ENCODE measurements at places on chromosomes 7 and 10.

DNA sequence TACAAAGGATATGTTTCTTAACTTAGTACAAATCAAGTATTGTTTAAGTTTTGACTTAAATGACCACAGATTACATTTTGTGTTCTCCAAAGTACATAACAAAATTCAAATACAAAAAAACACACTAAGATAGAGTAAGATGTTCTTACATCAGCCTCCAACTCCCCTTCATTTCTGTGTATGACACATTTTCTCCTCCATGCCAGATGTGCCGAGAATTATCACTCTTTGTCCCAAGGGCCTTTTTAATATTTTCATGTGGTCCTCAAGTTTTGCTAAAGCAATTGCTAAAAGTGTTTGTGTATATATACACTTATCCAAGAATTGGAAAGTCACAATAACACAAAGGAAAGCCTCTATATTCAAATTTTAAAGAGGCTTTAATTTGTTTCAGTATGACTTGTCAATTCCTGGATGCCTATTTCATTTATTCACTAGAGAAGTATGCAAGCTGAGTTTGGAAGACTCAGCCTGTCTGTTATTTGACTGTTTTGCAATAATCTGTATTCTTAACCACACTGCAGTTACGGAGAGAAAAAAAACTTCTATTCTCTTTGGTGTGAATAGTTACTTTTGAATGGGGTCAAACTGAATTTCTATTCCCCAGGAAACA, 586.4 kb upstream of the SEMA3D start:
- DNase-seq, result no peak

DNA sequence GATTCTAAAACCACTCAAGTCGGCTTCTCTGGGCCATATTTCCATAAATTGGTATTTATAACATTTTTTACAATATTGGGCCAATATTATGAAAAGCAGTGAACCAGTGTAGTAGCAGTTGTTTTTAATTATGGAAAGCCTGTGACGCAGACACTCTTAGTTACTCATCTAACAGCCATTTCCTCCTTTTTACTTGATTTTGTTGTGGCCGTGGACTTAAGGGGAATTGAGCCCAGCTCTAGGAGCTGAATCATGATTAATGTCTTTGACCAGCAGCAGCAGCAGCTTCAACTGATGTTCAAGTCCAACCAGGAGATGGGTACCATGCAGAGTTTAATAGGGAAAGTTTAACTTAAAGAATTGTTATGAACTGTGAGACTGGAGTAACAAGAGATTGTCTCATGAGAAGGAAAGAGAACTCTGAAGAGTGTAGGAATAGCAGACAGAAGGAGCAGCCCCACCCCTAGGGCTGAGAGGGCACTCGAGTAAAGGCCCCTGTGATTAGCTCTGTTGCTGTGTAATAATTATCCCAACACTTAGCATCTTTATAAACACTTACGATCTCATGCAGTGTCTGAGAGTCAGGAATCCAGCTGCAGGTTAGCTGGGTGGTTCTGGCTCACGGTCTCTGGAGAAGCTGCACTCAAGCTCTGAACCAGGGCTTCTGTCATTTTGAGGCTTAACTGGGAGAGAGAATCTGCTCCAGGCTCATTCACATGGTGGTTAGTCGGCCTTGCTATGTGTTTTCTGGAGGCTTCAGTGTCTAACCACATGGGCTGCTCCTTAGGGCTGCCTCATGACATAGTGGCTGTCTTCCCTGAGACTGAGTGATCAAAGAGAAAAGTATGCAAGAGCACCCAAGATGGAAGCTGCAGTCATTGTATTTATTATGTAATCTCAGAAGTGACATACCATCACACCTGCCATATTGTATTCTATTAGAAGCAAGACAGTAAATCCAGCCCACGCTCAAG, 4.6 kb downstream of the LANCL2 start:
- DNase-seq, result no peak

- DNase-seq, result peak; percentile 92
Measured at GRCh38 chr10:29636178-29636577, 1.4 kb upstream of the SVIL start.

DNA sequence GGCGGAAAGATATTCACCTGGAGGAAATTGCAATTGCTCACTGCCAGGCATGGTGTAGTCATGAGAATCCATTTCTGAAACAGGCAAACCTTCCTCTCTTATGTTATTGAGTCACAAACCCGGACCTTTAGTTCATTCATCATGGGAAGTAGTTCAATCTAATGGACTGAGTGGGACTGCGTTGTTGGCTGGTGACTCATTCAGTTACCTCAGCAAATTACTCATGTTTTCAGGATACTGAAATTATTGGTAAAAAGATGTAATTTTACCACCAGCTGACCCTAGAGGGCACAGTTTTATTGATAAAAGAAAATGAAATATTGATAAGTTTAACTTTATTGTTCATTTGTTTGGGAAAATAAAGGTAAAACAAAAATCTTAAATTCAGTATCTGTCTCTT, 1194.4 kb upstream of the SORCS1 start:
- DNase-seq, result peak; percentile 92

GRCh38 chr10:90939116-90939515, 18.2 kb upstream of the ANKRD1 start:
- DNase-seq, result no peak

- no peak for DNase-seq
Measured at GRCh38 chr10:105161149-105161548, 520.1 kb downstream of the SORCS3 start.

- no peak for DNase-seq
Measured at GRCh38 chr7:151374726-151375125, 33.1 kb downstream of the NUB1 start.

DNA sequence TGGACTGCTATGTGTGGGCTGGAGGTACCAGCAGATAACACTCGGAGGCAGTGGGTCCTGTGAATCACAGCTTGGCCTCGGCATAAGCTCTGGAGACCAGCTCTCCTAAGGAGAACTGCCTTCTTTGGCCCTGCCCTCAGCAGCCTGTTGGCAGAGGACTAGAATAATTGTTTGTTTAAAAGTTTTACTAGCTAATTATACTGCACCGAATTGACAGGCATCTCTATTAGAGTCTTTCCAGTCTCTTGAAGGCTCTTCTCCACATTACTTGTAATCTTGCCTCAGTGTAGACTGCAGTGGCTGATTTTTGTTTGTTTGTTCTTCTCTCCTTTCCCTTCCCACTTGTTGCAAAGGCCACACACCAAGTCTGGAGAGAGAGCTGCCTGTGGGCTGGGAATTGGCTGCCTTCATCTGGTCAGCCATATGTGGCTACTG, 183.2 kb downstream of the AUTS2 start:
- DNase-seq, result no peak

DNA sequence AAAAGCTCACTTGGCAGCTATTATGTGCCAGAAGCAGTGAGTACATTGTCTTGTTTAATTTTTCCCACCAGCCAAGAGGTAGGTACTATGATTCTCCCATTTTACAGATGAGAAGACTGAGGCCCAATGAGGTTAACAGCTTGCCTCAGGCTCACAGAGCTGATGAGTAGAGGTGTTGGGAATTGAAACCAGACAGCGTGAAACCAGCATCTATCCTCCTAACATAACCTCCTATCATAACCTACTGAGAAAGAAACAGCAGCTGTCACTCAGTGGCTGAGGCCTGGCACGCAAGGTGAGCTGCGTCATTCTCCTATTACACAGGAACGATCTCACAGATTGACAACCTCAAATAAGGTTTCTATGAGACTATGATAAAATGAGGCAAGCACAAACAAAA, 6.2 kb downstream of the PYROXD2 start:
- no peak for DNase-seq

DNA sequence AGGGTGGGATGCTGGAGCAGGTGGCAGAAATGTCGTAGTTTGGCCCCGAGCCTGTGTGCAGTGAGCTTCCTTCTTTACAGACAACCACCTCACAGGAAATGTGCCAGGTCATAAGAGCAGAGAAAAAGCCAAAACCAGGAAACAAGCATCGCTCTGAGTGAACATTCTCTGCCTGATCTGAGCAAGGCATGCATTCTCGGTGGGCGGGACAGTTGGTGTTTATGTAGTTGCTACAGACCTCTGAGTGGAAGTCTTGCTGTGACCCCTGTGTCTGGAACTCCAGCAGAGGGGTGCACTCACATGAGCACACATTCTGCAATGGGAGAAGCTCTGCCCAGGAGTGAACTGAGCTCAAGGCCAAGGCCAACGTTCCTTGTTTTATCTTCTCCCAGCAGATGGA, 230.1 kb downstream of the TCERG1L start:
- no peak for DNase-seq

DNA sequence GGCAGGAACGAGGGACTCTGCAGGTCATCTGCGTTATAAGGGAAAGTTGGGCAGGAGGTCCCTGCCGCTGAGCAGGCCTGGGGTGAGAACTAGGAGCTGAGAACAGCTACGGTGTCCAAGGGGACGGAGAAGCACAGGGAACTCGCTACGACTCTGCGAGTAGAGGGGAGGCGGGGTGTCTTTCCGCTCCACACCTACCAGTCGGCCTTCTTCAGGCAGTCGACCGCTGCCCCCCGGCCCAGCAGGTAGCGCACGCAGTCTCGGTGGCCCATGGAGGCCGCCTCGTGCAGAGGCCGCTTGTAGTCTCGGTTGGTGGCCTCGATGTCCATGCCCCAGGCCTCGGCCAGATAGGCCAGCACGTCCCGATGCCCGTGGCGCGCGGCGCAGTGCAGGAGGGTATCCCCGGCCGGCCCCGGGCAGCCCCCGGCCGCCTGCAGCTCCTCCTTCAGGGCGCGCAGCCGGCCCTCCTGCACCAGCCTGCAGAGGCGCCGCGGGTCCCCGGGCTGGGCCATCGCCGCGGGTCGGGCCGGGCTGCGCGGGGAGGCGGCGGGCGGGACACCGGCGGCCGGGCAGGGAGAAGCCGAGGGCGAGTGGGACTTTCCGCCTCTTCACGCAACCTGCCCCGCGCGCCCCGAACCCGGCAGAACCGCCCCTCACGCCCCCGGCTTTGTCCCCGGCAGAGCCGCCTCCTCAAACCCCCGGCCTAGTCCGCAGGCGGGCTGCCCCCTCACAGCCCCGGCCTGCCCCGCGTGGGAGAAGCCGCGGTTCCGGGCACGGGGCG, 660 bp downstream of the ANKRD16 start:
- peak; percentile 42 for DNase-seq

DNA sequence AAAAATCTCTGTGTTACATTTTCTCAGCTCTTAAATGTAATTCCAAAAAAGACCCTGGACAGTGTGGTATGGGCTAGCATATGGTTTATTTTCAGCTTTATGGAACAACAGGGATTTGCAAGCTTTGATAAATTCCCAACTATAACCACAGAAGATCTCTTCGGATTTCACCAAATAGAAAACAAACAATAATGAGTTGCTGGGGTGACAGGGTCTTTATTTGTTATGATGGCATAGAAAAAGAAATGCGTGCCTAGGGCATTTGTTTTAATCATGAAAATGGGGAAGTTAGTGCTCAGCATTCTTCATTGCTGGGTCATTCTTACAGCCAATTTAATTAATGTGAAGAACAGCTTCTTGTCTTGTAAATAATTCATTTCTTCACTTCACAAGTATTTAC, 139.0 kb downstream of the LRRN3 start:
- no peak for DNase-seq

GRCh38 chr7:106552645-106553445, 108.1 kb downstream of the CCDC71L start:
- DNase-seq, result no peak

GRCh38 chr7:30954914-30955313, 8.8 kb upstream of the GHRHR start:
- DNase-seq, result no peak

- DNase-seq, result no peak
Measured at GRCh38 chr7:33981671-33982424, 76.5 kb downstream of the BMPER start.

- no peak for DNase-seq
Measured at GRCh38 chr10:114685456-114685855, 27.4 kb upstream of the ABLIM1 start.

- no peak for DNase-seq
Measured at GRCh38 chr7:9962742-9963141, 1010.9 kb upstream of the PHF14 start.

DNA sequence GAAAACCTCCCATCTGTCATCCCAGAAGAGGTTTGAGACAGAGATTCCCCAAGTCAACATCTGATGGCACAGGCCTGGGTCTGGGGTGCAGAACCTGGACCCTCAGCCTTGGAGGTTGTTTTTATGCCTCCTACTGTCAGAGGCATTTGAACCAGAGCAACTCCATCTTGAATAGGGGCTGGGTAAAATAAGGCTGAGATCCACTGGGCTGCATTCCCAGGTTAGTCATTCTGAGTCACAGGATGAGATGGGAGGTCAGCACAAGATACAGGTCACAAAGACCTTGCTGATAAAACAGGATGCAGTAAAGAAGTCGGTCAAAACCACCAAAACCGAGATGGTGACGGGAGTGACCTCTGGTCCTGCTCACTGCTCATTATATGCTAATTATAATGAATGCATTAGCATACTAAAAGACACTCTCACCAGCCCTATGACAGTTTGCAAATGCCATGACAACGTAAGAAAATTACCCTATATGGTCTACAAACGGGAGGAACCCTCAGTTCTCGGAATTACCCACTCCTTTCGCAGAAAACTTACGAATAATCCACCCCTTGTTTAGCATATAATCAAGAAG, 92.0 kb downstream of the ITGA8 start:
- peak; percentile 60 for DNase-seq

- no peak for DNase-seq
Measured at GRCh38 chr10:56370217-56371113, 9.4 kb upstream of the ZWINT start.

- no peak for DNase-seq
Measured at GRCh38 chr10:26790221-26790995, 70.3 kb downstream of the ABI1 start.

DNA sequence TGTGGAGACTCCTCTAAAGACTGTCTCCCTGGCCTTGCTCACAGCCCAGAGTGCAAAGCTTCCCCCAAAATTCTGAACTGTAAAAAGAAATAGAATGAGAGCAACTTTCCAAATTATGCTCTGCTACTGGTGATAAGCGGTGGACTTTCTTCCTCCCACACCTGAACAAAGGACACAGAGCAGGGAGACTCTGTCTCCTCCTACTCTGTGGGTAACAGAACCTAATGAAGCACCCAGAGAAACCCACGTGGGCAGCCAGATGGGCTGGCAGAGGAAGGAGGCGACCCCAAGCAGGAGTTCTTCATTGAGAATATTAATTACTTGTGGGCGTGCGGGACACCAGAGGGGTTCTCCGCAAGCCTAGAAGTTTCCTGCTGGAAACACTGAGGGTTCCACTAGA, 139.5 kb downstream of the KMT2E start:
- no peak for DNase-seq

GRCh38 chr10:67678335-67678974, 17.5 kb downstream of the CTNNA3 start:
- DNase-seq, result no peak

DNA sequence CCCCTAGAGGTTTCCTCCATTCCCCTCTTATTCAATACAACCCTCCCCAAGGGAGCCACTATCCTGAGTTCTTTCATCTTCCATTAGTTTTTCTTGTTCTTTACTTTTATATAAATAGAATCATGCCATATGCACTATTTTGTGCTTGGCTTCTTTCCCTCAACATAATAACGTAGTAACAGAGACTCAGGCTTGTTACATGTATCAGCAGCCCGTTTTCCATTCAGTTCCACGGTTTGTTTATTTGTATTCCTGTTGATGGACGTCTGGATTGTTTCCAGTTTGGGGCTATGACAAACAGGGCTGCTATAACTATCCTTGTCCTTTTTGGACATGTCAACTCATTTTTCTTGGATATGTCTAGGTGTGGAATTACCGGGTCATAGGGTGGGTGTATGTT, 264.4 kb upstream of the MKI67 start:
- no peak for DNase-seq

- DNase-seq, result no peak
Measured at GRCh38 chr10:15871823-15872222, 11.5 kb upstream of the MINDY3 start.
